Type B pancreatic cell (in vitro differentiated cells): ENCODE measurements at places on chromosomes 11 and 22. TPM values are rescaled to one million over a fixed set of nuclear protein-coding genes. Genes with fewer than 3 reads are reported as not detected.

TEAD1 gene
- 91.8 and 99.3 TPM in 2 replicates for total RNA-seq

TMPRSS5 gene
- total RNA-seq, result 0.81 and 2.6 TPM in 2 replicates

CFAP300 gene
- 2.3 and 4.1 TPM in 2 replicates for total RNA-seq

OR5T3 gene
- total RNA-seq, result not detected in 2 replicates

GRCh38 chr22:39524753-39525657 lies 4.6 kb downstream of the ATF4 start:
- no peak for DNase-seq
